Activated CD4-positive, CD25-positive, alpha-beta regulatory T cell (primary cell): ENCODE measurements at places on chromosomes 13 and 19.
A peak's percentile ranks its signal among the peaks of the same experiment; 100 is the strongest.

GRCh38 chr13:48775285-48775684 lies 121.6 kb downstream of the CYSLTR2 start:
- DNase-seq, result no peak

GRCh38 chr13:112664501-112665203 lies 25.2 kb upstream of the ATP11A start:
- DNase-seq, result no peak

- no peak for DNase-seq
These were observed 99.3 kb downstream of the DOCK9 start for GRCh38 chr13:98878486-98879126.

DNA sequence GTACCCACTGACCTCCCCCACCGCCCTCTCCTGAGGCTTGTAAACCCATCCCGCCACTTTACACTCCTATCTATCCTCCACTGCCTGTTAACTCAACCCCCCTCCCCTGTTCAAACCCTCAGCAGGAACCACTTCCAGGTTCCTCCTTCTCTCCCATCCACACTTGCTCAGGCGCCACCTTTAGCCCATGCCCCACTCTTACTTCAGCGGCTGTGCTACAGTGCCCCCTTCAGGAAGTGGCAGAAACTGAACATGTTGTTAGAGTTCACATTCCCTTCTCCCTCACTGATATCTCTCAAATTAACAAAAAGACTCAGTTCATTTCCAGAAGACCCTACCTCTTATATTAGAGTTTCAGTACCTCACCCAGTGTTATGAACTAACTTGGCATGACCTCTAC lies 49.4 kb downstream of the ZNF91 start:
- no peak for DNase-seq

DNA sequence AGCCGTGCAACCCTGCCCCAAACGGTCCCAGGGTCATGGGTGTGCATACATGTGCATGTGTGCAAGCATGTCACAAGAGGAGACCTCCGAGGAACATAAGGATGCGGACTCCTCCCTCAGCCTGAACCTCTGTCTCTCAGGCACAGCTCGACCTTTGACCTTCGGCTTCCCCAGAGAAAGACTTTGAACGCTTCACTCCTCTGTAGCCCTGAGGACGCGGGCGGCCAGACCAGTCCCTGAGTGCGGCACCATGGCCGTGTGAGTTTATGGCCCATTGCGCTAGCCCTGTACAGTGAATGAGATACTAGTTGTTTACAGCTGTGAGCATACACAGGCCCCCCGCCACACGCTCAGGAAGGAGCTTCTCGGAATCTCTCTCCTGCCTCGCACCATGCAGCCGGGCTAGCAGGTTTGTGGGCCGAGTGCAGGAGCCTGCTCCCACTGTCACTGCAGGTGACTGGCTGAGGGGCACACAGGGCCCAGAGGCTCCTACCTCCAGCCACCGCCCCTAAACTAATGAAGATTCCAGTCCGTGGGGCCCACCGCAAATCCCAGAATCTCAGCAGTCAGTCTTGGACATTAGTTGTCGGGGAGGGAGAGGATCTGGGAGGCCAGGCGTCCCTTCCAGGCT lies 10.8 kb downstream of the RASA3 start:
- no peak for DNase-seq

DNA sequence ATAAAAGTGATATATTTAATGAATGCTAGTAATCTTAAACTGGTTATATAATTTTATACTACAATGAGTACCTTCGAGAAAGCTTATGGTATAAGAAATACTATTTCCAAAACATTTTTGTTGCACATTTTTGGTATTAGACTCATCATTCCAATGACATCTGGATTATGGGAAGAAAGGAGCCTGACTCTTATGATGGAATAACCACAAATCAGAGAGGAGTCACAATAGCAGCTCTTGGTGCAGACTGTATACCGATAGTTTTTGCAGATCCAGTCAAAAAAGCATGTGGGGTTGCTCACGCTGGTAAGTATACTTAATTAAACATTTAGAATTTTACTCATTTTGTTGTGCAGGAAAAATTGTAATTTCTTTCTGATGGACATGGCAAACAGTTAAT lies 3.9 kb downstream of the LACC1 start:
- DNase-seq, result no peak

- DNase-seq, result no peak
These were observed 531.7 kb upstream of the ARGLU1 start for GRCh38 chr13:107099661-107100060.

- no peak for DNase-seq
These were observed 82.9 kb downstream of the SLITRK5 start for GRCh38 chr13:87754097-87754496.

DNA sequence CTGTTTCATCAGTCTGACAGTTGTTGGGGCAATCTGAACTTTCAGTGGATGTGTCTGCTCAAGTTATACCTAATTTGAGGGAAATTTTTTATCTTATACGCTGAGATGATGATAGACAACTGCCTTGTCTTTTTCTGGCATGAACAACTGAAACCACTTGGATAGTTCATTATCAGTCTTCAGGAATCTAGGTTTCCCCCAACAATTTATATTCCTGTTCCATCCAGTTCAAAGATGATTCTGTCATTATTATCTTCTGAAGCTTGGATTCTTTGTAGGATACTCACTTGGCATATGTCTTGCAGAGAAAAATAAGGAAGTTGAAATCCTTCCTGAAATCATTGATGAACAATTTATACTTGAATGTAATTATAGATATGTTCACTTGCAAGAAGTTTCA lies 193.7 kb downstream of the LMO7 start:
- DNase-seq, result no peak

GRCh38 chr19:5641171-5641570 lies 18.3 kb downstream of the SAFB start:
- DNase-seq, result no peak

DNA sequence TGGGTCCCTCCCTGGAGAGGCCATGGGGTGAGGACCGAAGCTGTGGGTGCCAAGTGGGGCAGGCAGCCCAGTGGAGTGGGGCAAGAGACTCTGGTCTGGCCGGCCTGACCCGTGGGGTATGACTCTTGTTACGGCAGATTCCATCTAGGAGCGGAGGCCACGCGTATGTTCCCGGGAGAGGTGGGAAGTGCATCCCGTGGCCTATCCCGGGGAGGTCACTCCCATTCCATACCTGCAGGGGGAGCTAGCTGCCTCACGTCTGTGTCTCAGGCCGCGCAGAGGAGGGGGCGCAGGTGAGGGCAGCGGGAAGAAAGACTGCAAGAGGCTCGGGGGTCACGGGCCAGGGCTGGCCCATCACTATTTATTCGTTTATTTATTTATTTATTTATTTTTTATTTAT lies 4.9 kb downstream of the CSNK1G2 start:
- DNase-seq, result no peak

DNA sequence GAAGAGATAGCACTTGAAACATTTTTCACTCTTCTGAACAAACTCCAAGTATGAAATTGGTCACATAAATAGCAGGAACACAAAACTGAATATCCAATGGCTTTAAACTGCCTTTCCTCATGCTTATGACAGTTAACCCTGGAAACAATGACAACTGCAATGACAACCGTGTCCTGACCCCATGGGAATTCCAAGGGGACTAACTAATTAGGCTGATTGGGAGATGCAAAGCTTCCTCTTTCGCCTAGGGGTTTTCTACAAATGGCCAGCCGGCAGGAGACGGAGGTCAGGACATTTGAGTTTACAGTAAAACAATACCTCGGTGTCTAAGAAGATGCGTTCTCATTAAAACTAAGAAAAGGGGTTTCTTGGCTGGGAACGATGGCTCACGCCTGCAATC lies 53.0 kb upstream of the URAD start:
- no peak for DNase-seq

- DNase-seq, result no peak
These were observed 4.1 kb upstream of the CIRBP start for GRCh38 chr19:1264801-1265614.

GRCh38 chr19:53463263-53463662 lies 4.3 kb upstream of the ZNF813 start:
- no peak for DNase-seq

DNA sequence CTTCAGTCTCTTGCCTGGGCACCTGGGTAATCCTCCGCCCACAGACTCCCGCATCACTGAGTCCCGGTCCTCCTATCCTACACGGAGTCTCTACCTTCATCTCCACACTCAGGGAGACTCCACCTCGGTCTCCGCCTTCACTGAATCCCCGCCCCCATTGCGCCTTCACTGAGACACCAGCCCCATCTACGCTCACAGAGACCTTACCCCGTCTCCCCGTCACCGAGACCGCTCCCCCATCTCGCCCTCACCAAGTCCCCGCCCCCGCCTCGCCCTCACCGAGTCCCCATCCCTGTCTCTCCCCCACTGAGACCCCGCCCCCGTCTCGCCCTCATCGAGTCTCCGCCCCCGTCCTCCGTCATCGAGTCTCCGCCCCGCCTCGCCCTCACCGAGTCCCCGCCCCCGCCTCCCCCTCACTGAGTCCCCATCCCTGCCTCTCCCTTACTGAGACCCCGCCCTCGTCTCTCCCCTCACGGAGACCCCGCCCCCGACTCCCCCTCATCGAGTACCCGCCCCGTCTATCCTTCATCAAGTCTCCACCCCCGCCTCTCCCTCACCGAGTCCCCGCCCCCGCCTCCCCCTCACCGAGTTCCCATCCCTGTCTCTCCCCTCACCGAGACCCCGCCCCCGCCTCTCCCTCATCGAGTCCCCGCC lies 23.1 kb upstream of the ZNF846 start:
- peak; percentile 89 for DNase-seq

GRCh38 chr13:19726611-19727010 lies 56.1 kb downstream of the PSPC1 start:
- DNase-seq, result no peak

DNA sequence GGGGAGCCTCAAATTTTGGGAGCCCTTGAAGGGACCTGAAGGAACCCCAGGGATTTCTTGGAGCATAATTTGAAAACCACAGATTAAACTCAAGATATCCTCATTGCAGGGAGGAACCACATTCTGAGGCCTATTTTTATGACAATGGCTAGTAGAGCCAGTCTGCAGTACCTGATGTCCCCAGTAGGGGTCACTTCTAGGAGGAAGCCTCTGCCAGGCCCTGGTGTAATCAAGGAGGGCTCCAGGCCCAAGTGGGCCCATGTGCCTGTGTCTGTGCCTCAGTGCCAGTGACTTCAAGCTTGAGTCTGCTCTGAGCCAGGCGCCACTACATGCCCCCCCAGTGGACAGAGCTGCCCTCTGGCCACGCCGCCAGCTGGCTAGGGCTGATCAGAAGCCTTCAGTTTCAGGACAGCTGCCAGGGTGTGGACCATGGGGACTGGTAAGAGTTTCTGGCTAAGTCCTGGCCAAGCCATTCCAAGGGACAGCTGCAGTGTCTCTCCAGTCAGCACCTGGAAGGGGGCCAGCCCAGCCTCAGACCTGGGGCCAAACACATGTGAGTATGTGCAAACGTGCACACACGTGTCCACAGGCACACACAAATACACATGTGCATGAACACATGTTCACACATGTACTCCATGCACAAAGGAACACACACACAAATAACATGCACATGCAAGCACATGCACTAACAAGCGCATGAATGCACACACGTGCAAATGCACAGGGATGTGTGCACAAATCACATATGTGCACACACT lies 20.5 kb upstream of the SLC7A10 start:
- DNase-seq, result no peak

- no peak for DNase-seq
These were observed 299.6 kb downstream of the TDRD3 start for GRCh38 chr13:60696602-60697001.

GRCh38 chr13:111875915-111876314 lies 191.0 kb upstream of the SOX1 start:
- no peak for DNase-seq

GRCh38 chr19:52689843-52690368 lies 44.9 kb downstream of the ZNF611 start:
- DNase-seq, result peak; percentile 5

DNA sequence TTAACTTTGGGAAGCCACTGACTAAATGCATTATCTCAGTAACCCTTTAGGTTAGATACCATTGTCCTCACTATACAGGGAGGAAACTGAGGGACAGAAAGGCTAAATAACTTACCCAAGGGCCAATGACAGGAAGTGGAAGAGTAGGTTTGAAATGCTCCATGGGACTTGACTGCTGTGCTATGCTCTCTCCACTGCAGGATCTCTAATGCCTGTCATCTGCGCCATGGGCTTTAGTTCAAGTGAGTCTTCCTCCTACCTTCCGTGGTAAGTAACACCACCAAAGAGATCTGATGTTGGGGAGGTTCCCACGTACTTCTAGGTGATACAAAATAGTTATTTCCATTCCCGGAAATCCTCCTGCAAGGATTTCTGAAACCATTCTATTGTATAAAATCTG lies 3.7 kb downstream of the DLEU7 start:
- DNase-seq, result no peak

GRCh38 chr19:30647891-30648720 lies 275.9 kb downstream of the ZNF536 start:
- DNase-seq, result no peak

GRCh38 chr13:39641645-39642044 lies 13.8 kb upstream of the COG6 start:
- no peak for DNase-seq

DNA sequence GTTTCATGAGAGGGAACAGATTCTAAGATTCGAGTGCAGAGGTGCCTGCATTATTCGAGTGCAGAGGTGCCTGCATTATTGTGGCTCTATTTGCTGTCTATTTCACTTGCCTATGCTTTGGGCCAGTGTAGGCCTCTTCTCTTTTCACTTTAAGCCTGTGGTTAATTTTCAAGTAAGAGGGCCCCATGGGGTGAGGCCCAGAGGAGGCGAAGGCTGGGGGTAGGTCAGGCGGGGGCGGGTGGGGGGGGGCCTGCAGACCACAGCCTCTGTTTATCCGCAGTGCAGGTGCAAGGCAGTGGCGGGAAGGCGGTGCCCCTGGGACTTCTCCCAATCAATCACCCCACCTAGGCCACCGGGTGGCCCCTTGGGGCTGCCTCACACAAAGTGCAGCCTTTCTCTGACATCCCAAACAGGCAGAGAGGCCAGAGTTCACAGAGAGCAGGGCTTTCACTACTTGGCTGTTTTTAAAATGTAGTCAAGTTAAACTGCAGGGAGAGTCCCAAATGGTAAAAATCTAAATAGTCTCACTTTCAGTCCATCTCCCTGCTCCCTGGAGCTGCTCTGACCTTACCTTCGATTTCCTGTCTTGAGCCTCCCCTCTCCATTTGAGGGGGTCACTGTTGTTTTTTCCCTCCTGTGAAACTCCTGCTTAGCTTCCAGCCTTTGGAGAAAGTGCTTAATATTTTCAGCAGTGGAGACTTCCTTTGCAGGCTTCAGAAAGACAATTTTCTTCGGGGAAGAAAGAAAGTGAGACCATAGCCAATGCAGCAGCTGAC lies 249.0 kb downstream of the DLEU7 start:
- no peak for DNase-seq

DNA sequence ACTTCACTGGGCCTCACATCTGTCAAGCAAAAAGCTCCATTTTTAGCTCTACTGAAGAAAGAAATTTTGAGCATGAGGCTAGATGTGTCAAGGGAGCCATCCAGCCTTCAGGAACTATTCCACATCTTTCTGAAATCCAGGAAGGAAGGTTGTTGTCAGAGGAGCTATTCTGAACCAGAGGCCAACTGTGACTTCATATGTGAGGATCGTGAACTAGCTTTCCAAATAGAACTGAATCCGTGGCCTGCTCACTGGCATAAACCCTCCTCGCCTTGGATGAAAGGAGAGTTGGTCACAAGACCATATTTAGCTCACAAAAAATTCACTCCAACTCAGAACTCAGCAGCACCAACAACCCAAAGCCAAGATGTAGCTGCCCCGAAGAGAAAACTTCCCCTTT lies 195.8 kb downstream of the FOXO1 start:
- no peak for DNase-seq

- DNase-seq, result no peak
These were observed 11.5 kb downstream of the C13orf46 start for GRCh38 chr13:113962386-113962785.

GRCh38 chr19:10744801-10745293 lies 27.0 kb downstream of the DNM2 start:
- DNase-seq, result no peak

GRCh38 chr19:5492635-5493409 lies 37.6 kb downstream of the ZNRF4 start:
- DNase-seq, result no peak
